CD4-positive, alpha-beta T cell (primary cell): ENCODE measurements at places on chromosomes 11 and 22.
A peak's percentile ranks its signal among the peaks of the same experiment; 100 is the strongest.

DNA sequence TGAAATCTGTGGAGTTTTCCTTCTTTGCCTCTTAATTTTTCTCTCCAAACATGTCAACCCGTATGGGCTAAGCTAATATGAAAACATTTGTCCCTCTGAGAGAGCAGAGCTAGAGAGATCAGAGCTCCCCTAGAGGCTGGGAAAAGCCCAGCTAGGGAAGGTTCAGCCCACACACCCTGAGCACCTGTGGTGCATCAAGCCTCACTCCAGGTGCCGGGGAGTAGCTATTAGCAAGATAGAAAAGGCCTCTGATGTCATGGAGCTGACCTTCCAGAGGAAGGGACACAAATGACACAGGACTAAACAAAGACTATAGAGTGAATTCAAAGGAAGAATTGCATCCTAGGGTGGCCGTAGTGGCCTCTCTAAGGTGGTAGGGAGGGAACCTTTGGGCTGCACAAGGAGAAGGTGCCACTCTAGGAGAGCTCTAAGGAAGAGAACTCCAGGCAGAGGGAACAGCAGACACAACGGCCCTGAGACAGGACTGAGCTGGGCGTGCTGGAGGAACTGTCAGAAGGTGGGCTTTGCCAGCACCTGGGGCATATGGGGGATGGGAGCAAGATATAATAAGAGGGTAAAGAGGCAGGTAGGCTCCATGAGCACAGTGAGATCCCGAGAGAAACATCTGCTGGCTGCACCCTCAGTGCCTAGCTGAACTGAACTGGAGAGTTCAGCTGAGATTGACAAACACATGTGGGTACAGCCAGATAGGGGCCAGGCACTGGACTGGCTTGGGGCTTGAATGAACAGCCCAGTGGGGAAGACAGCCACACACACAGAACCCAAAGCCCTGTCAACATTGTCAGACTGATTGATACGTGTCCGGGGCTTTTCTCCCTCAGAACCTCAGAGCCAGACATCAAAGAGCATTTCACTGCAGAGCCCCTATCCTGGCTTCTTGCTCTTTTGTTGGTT, 65.5 kb upstream of the DRD2 start:
- no peaks in the 10 kb centered on the region for H3K36me3 ChIP-seq
- no peak for DNase-seq
- no peaks in the 10 kb centered on the region for H3K4me1 ChIP-seq
- H3K27ac ChIP-seq, result no peak overlapping the region
- peaks cover 8% of the 10 kb centered on the region for H3K27me3 ChIP-seq

DNA sequence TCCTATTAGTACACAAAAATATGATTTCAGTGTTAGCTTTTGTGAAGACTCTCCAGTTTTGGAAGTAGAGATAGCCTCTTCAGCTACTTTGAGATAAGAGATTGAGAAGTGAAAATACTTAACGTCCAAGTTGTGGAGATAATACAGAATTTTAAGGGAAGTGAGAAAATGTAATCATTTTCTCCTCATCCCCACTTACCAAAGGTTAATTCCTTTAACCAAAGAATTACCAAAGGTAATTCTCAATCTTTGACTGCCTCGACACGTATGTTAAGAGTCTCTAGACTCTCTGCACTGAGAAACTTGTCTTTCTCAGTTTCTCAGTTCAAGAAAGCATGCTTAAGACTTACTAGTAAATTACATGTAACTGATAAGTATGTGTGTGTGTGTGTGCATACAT, 15.3 kb downstream of the C11orf54 start:
- H3K4me3 ChIP-seq, result no peak overlapping the region
- no peaks in the 10 kb centered on the region for H3K4me1 ChIP-seq
- H3K36me3 ChIP-seq, result peaks cover 68% of the 10 kb centered on the region
- DNase-seq, result no peak

DNA sequence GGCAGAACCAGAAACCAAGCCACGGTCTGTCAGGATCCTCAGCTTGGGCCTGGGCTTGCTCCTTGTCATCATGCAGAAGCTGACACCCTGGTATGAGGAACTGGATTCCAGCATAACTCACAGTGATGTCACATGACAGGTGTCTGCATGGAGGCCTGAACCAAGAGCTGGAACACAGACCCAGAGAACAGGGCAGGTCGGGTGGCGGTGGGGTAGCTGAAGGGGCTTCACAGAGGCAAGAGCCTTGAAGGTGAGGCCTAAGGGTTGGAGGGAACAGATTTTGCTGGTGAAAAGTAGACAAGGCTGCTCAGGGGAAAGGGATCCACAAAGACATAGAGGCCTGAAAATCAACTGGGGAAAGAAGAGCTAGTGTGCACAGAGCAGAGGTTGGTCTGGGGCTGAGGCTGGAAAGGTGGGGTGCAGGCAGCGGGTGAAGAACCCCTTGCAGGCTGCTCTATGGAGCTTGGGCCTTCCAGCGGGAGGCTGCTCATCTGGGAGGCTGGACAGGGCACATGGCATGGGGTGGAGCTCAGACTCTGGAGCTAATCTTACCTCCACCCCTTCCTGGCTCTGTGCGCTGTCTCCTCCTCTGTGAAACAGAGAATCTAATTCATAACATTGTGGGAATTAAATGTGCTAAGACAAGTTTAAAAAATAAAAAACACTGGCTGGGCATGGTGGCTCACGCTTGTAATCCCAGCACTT, 18.4 kb upstream of the RPS3 start:
- no peaks in the 10 kb centered on the region for H3K27me3 ChIP-seq
- H3K4me3 ChIP-seq, result no peak overlapping the region
- DNase-seq, result peak; percentile 40
- peaks cover 24% of the 10 kb centered on the region for H3K4me1 ChIP-seq

- peaks cover 7% of the 10 kb centered on the region for H3K4me1 ChIP-seq
- H3K27ac ChIP-seq, result no peak overlapping the region
- no peak overlapping the region for H3K4me3 ChIP-seq
Measured at GRCh38 chr11:69430566-69430965, 50.9 kb upstream of the LINC01488 start.

DNA sequence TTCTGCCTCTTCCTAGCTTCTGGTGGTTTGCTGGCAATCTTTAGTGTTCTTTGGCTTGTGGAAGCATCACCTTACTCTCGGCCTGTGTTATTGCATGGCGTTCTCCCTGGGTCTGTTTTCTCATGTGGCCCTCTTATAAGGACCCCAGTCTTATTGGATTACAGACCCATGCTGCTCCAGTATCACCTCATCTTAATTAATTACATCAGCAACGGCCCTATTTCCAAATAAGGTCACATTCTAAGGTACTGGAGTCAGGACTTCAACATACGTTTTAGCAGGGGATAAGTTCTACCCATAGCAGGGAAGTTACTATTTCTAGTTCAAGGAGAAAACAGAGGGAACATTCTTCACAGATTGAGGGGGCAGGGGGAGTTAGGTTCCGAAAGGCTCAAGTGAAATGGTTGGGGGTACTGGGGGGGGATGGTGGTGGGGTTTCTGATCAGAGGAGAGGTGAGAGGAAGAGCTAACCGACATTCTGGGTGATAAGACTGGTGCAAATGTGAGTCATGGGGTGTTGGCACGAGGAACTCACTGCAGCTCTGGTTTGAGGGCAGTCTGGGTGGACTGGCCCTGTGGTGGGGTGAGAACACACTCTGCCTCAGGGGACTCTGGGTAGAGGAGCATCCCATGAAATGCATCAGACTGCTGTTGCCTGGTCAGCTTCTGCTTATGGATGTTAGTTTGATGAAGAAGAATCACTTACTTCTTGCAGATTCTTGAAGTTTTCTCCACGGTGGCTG, 51.5 kb upstream of the ZBED5 start:
- no peak for DNase-seq
- no peaks in the 10 kb centered on the region for H3K4me1 ChIP-seq
- no peaks in the 10 kb centered on the region for H3K36me3 ChIP-seq
- H3K27me3 ChIP-seq, result no peaks in the 10 kb centered on the region
- no peak overlapping the region for H3K27ac ChIP-seq
- H3K4me3 ChIP-seq, result no peak overlapping the region

GRCh38 chr22:47357086-47357485, 594.6 kb downstream of the TBC1D22A start:
- no peaks in the 10 kb centered on the region for H3K27me3 ChIP-seq
- no peak overlapping the region for H3K4me3 ChIP-seq
- H3K36me3 ChIP-seq, result no peaks in the 10 kb centered on the region
- no peaks in the 10 kb centered on the region for H3K4me1 ChIP-seq
- DNase-seq, result no peak

DNA sequence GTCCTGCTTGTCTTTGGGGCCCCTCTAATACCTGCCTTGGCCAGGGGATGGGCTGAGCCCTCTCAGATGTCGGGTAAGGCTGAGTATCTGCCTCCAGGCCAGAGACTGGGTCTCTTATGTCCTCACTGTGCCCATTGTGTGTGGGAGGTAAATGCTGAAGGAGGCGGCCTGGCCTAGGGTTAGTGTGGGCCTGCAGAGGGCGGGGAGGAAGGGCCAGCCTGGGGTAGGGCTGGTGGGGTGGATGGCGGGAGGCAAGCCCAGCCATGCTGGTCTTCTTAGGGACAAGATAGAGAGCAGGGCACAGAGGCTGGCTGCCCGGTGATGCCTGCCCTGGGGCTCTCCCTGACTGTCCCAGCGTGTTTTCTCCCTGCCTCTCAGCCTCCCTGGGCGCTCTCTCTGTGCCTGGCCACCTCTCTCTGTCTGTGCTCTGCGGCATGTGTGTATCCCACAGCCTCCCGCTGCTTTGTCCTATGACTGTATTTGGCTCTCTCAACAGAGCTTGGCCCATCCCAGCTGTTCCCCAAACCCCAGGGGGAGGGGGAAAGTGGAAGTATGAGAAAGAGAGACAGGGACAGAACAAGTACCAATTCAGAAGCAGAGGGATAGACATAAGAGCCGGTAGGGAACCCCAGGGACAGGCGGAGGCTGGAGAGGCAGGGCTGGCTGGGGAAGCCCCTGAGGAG, 57.0 kb downstream of the PDE2A start:
- H3K4me3 ChIP-seq, result no peak overlapping the region
- peaks cover 31% of the 10 kb centered on the region for H3K4me1 ChIP-seq
- H3K27ac ChIP-seq, result no peak overlapping the region
- no peaks in the 10 kb centered on the region for H3K27me3 ChIP-seq
- H3K36me3 ChIP-seq, result no peaks in the 10 kb centered on the region

DNA sequence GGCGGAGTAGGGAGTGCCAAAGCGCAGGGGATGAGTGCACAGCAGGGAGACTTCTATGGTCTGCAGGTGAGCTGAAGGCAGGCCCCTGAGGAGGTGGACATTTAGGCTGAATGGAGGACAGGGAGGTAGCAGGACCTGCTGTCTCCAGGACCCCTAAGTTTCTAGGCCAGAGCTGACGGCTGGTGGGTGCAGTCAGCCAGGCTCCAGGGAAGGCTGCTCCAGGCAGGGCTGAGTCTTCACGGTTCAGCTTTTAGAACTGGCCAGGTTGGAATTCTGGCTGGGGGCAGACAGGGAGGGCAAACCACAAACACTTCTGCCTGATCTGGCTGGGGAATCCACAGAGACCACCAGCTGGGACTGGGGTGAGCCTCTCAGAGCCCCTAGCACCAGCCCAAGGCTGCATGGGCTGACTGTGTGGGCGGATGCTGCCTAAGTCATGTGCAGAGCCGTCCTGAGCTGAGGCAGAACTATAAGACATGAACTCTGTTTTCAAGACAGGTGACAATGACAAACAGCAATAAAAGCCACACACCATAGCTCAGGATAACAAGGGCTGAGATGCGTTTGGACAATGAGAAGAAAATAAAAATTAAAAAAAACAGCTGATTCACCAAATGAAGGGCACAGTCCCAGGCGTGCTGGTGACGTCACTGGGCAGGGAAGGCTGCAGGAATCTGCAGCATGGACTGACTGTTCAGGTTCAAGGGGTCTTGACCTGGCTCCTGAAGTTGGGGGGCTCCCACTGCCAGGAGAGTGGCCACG, 10.4 kb upstream of the MALAT1 start:
- no peaks in the 10 kb centered on the region for H3K36me3 ChIP-seq
- no peak for DNase-seq
- H3K4me1 ChIP-seq, result peaks cover 28% of the 10 kb centered on the region

- no peaks in the 10 kb centered on the region for H3K27me3 ChIP-seq
- H3K4me3 ChIP-seq, result no peak overlapping the region
- H3K4me1 ChIP-seq, result no peaks in the 10 kb centered on the region
Measured at GRCh38 chr11:130782361-130783222, 133.7 kb downstream of the SNX19 start.

GRCh38 chr11:119352857-119353260, 6.4 kb upstream of the MFRP start:
- H3K4me1 ChIP-seq, result peaks cover 20% of the 10 kb centered on the region
- H3K27me3 ChIP-seq, result peaks cover 11% of the 10 kb centered on the region
- H3K36me3 ChIP-seq, result no peaks in the 10 kb centered on the region

DNA sequence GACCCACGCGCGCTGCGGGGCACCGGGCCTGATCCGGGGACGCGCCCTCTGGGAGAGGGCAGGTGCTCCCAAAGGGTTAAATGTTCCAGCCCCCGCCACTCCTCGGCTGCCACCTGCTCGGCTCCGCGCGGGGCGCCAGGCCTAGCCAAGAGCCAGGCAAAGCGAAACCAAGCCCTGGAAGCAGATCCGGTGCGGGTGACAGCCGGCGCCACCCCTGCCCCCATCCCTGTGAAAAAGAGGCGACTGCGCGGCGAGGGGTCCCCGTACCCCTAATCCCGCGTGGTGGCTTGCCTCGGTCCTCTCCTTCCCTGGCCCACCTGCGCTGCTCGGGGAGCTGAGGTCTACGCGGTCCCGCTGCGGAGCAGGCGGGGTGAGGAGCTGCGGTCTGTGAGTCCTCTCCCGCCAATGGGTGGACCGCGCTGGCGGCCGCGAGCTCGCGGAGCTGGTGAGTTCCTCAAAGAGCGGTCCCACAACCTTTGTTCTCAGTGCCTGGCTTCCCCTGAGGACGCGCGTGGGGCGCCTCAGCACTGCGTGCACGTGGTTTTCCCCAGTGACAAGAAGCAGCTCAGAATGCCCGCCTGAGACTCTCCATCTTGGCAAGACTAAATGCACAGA, at the start of gene ME3:
ME3 (minus strand) TSS at position 610 of the 615 bp plus-strand sequence.
- H3K27me3 ChIP-seq, result no peaks in the 10 kb centered on the region
- no peak within 1 kb of the TSS for H3K27ac ChIP-seq
- peaks cover 13% of the 10 kb centered on the region for H3K4me1 ChIP-seq
- H3K4me3 ChIP-seq, result peak within 1 kb of the TSS; percentile 70
- peak; percentile 49 for DNase-seq
- no peaks in the 10 kb centered on the region for H3K36me3 ChIP-seq

DNA sequence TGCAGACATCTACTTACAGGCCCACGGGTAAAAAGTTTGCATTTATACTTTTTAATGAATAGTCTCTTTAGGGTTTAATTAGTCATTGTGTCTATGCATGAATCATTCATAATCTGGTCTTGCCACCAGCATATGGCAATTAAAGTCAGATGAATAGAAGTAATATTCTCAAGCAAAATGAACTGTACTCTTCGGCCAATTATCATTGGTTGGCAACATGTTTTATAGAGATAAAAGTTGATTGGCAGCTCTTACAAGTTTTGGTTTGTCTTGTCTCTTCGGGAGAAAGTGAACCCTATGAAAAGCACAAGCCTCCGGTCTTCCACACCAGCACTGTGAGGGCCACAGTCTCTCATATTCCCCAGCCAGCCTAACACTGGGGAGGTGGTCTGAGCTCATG, 97.8 kb downstream of the OSBP2 start:
- no peak for DNase-seq
- no peaks in the 10 kb centered on the region for H3K36me3 ChIP-seq
- no peaks in the 10 kb centered on the region for H3K27me3 ChIP-seq
- no peak overlapping the region for H3K27ac ChIP-seq

- no peaks in the 10 kb centered on the region for H3K36me3 ChIP-seq
- no peaks in the 10 kb centered on the region for H3K27me3 ChIP-seq
- no peaks in the 10 kb centered on the region for H3K4me1 ChIP-seq
- H3K4me3 ChIP-seq, result no peak overlapping the region
Measured at GRCh38 chr11:97794876-97795275, 1225.9 kb upstream of the CNTN5 start.
